ENCODE measurements at places on chromosomes 16 and 17.
A peak's percentile ranks its signal among the peaks of the same experiment; 100 is the strongest.

GRCh38 chr17:64281962-64282752 is 19.1 kb upstream of the TEX2 start:
- DNase-seq: peak; percentile 33

GRCh38 chr17:17684906-17685774 is 3.9 kb downstream of the RAI1 start:
- no peak for DNase-seq

DNA sequence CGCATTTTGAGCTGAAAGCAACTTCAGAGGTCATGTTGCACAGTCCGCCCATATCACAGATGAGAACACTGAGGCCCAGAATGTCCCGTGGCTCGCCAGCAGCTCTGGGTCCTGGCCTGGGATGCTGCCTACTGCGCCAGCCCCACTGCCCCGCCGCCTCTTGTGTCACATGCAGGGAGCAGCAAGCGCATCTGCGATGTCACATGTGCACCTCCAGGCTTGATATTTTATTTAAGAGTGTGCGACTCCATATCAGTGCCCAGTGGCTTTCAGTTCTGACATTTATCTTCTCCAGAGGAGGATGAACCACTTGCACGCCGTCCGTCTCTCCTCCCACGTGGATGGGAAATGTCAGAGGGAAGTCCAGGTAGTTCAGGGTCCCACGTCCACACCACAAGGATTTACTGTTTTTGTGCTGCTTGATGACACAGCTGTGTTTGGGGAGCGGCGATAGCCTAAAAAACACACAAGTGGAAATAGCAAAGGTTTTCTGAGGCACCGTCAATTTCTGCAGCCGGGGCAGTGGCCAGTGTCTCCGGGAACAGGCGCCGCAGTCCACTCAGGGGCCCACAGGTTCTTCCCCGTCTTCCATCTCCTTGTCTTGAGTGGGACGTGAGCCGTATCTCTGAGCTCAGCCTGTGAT is 7.0 kb upstream of the RBFOX3 start:
- DNase-seq: no peak

GRCh38 chr17:43611230-43611969 is 50.3 kb downstream of the MEOX1 start:
- no peak for DNase-seq

- no peak for DNase-seq
Measured at GRCh38 chr17:69268543-69269014, 40.0 kb upstream of the ABCA10 start.

DNA sequence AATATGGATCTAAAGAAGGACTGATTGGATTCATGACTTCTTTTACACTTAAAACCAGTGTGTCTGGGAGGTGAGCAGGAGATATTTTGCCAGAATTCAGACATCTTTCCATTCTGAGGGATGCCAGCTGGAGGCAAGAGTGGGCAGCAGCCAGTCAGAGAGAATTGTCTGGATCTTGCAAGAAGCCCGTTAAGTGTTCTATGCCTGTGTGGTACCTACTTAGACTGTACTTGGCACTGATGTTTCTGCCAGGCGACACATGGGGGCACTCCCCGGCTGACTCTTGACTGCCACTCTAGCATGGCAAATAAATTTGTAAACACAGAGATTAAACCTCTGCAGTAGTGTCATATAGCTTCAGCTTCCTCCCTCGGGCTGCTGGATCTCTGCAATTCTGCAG is 247.7 kb downstream of the UTP18 start:
- no peak for DNase-seq

GRCh38 chr17:1948517-1948825 is 76.7 kb downstream of the RTN4RL1 start:
- no peak for DNase-seq

DNA sequence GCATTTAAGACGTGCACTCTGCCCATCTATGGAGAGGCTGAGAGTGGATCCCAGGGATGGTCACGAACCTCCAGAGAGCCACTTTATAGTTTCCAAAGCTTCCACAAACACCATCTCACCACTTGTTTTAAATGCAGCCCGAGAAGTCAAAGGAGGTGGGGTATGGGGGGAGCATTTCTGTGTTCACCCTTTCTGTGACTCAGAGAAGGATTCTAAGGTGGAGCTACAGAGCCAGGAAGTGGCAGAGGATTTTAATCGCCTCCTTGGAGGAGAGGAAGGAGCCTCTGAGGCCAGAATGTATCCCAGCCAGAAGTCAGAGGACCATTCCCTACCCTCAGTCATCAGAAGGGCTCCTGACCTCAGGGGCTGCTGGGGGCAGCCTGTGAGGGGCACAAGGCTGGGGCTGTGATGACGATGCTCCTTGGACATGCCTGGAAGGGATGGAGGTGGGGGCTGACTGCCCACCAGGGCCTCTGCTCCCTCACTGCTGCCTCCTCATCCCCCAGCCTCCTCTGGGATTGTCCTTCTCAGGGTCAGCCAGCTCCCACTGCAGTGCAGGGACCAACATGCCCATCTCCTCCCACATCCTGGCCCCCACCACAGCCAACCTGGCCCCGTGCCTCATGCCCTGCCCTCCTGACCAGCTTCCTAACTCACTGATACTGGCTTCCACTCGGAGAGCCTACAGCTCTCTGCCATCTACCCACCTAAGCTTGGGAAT is 2.8 kb downstream of the XYLT2 start:
- DNase-seq: no peak

DNA sequence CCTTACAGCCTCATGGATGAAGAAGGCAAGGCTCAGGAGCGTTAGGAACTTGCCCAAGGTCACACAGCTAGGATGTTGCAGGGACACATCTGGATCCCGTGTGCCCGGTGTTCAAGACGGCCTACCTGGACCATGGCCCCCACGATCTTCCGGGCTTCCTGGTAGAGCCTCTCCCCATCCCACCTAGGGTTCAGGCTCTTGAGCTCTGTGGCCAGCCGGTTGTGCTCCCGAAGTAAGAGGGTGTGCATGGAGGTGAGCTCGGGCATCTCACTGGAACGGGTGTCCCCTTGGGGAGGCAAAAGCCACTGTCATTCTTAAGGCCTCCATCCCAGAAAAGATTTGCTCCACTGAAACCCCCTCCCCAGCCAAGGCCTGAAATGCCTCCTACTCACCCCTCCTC is 5.3 kb downstream of the MPO start:
- DNase-seq: no peak

DNA sequence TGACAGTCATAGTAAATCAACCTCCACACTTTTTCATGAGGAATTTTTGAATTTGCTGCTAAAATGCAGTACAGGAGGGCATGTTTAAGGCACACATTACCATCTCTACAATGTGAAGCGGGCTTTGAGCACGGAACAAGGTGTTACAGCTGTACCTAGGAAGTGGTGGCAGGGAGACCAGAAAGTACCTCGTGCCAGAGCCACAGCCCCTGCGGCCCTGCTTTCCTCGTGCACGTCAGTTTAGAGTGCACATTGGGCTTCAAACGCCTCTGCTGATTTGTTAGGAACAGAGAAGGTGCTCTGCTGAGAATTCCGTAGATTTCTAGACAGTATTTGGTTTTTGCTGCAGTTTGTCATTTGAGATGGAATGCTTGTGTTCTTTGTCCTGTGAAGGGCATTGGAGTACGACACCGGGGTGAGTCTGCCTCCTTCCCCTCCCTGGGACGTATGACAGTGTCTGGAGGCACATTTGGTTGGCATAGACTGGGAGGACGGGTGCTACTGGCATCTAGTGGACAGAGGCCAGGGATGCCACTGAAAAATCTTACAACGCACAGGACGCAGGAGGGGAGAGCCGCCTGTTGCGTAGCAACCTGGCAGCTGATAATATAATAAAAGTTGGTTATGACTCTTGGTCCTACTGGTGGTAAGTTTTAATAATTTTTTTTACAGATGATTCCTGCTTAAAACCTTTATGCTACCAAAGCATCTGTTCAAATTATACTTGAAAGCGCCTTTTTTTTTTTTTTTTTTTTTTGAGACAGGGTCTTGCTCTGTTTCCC is 9.1 kb downstream of the FOXK2 start:
- no peak for DNase-seq

Measured in stimulated activated naive B cell treated with anti-CD40 and anti-IgM and Interleukin-4, amounts not matched to agents 10 μg/mL and 1 μg/mL and 100 μg/mL, for 72 hours (primary cell).